Cardiac septum (tissue), 1 donor: ENCODE measurements at places on chromosomes 4 and X.

DNA sequence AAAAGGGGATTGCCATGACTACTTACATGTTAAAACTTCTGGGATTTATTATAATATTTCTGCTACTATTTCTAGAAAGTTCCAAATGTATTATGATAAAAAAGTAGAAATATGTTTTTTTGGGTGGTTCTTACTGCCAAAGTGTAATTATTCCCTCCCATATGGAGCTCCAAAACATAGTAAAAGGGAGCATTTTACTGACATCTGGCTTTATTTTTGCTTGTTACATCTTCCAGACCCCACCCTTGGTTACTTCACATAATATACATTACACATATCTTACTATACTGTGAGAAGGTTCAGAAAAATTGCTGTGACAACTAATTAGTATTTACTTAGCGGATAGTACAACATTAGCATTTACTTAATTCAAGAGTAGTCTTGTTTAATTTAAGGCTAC, 205.1 kb upstream of the TLL1 start:
- DNase-seq: no peak

GRCh38 chrX:39772057-39772832, 325.5 kb downstream of the BCOR start:
- DNase-seq: no peak

DNA sequence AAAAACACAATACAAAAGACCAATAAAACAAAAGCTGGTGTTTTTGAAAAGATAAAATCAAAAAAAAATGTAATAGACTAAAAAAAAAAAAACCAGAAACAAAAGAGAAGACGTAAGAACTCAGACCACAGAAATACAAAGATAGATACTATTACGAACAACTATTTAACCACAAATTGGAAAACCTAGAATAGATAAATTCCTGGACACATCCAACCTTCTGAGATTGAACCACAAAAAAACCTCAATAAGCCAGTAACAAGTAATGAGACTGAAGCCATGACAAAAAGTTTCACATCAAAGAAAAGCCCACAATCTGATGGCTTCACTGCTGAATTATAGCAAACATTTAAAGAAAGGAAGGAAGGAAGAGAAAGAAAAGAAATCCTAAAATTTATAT, 16.2 kb downstream of the RCHY1 start:
- no peak for DNase-seq

DNA sequence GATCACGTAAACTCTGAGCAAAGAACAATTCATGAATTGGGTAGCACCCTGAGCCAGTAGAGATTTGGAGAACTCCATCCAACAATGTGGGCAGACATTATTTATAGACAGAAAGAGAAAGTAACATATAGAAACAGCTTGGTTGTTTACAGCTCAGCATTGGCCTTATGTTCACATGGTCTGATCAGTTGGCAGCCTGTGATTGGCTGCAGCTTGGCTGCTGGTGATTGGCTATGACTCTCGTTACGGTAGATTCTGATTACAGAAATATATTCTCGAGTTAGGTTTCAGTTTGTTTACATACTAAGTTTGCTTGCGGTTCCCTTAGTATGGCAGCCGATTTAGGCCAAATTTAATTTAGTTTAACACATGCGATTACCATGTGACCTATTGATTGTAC, 663.4 kb downstream of the RAPGEF2 start:
- DNase-seq: no peak

- no peak for DNase-seq
Observed at GRCh38 chrX:2894885-2895292, 34.2 kb downstream of the ARSD start.

DNA sequence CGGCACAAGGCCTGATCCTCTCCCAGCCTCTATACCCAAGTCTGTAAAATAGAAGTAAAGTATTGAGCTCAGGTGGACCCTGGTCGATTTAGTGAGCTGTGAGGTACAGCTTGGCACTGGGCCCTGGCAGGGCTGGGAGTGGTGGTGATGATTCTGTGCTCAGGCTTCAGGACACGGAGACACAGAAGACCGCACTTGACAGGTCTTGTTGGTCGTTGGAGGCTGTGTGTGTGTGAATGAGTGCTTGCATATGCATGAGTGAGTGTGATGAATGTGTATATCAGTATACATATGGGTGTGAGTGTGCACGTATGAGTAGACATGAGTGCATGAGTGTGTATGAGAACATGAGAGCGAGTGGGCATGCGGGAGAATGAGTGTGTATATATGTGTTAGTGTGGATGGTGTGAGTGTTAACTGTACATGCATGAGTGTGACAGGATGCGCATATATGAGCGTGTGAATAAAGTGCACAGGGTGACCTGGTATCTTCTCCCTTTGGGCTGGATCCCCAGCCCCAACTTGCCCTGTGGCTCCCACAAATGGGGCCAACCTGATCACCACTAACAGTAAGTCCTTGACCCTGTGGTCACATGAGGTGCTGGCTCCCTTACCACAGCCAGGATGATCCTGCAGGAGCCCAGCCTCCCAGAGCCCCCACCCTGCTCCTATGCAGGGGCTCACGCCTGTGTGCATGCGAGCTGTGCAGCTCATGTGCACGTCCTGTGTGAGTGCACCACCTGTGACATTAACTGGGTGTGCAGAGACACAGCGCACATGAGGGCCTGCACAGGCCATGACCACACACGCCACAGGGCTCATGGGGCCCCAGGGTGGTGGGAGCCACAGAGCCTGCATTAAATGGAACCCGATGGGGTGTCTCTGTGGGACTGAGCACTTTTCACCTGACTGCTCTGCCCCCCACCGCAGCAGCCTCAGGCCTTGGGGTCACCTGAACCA, 20.8 kb downstream of the SH3BP2 start:
- DNase-seq: no peak

GRCh38 chr4:113574636-113575103, 186.9 kb downstream of the CAMK2D start:
- DNase-seq: no peak

DNA sequence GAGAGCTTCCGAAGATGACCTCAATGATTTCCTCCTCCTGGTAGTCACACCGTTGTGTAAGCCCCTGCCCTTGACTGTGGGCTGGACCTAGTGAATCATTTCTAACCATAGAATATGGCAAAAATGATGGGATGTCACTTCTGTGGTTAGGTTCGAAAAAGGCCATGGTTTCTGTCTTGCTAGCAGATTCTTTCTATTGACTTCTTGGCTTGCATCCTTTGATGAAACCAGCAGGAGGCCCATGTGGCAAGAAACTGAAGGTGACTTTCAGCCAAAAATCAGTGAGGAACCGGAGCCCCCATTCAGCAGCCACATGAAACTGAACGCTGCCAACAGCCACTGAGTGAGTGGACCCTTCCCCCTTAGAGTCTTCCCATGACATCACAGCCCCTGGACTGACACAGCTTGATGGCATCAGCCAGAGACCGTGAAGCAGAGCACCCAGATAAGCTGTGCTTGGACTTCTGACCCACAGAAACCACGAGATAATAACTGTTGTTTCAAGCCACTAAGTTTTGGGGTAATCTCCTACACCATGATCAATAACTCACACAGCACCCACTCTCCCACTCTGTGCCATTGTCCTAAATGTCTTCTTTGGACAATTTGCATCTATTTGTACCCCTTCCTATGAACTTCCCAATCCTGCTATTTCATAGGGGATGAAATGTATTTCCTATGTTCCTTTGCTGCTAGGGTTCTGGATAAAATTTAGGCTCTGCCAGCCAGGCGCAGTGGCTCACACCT, 148.0 kb upstream of the STX18 start:
- no peak for DNase-seq

DNA sequence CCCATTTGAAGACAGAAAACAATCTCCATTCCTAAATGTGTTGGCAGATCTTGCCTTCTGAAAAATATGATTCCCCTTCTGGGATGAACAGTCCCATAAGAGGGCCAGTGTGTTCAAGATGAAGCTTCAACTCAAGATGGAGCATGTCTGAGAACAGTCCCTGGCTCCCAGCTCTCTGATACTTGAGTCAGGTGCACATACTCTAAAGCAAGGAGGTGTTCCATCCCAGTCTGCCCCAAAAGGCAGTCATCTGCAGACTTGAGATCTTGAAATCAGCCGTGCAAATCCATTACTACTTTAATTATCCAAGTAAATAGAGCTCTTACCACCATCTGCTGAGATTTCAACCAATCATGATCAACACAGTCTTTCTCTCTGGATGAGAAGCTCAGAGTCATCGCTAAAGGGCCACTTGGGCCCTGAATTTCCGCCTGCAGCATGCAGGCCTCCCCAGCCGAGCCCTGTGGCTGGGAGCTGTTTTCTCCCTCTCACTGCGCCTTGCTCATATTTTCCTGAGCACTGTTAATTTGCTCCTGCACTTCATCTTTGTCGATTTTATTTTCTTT, 22.2 kb downstream of the CCDC149 start:
- DNase-seq: no peak

- no peak for DNase-seq
Observed at GRCh38 chr4:22456291-22456690, 59.6 kb downstream of the ADGRA3 start.

GRCh38 chrX:123876177-123876576, 16.3 kb downstream of the XIAP start:
- no peak for DNase-seq

GRCh38 chr4:168995537-168996295, 14.3 kb downstream of the CBR4 start:
- DNase-seq: no peak

GRCh38 chr4:3292571-3293400, at the start of gene RGS12:
Gene RGS12, plus strand, starts transcription at chr4:3293021. Its CDS starts 23,150 bp downstream, at chr4:3316171.
- peak; percentile 97 for DNase-seq

GRCh38 chr4:137274404-137274803, 257.9 kb downstream of the PCDH18 start:
- no peak for DNase-seq

DNA sequence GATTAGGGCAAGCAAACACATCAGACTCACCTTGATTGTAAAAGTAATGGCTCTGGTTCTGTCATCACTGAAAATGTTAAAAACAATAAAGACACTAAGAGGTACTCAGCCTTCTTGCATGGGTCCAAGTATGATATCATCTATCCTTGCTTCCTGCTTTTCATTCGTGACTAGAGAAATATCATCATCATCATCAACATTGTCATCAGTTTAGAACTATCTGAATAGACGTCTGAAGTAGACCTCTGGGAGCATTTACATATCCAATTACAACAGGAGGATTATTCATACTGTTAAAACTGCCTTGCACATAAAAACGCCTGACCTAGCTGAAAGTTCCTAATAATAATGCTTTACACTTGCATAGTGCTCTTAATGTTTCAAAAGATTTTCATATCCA, 9.8 kb upstream of the FRAS1 start:
- DNase-seq: no peak

DNA sequence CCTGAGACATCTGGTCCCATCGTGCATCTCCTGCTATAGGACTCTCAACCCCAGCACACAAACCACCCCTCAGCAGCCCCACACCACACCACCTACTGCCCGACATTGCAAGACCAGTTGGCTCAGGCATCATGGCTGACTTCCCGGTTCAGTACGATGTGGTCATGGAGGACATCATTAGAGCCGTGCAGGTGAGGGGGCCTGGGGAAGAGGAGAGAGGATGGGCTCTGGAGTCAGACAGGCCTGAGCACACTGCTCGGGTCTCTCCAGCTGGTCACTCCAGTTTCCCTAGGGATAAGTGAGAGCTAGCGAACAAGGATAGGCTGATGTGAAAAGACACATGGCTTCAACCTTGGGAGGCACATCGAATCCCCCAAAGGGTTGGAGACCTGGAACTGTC, 17.2 kb downstream of the MAGED2 start:
- no peak for DNase-seq

- no peak for DNase-seq
Observed at GRCh38 chrX:84153538-84153937, 34.5 kb downstream of the RPS6KA6 start.

DNA sequence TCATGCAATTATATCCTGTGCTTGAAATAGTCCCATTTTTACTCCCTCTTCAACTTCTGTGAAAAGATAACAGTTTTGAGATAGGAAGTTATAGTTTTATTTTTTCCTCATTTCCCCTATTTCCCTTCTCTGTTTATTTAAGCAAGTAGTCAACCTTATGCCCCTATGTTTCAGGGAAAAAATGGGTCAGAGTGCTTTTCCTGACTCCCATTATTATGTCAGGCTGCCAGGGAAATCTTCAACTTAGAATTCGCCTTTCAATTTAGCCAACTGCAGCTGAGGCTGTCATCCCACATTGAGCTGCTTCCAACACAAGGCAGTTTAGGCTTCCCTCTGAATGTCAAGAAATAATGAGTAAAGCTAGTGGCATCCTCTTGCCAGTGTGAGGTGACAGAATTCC, 42.3 kb downstream of the NXT2 start:
- no peak for DNase-seq

GRCh38 chrX:52217494-52218160, 32.9 kb downstream of the MAGED4 start:
- no peak for DNase-seq

DNA sequence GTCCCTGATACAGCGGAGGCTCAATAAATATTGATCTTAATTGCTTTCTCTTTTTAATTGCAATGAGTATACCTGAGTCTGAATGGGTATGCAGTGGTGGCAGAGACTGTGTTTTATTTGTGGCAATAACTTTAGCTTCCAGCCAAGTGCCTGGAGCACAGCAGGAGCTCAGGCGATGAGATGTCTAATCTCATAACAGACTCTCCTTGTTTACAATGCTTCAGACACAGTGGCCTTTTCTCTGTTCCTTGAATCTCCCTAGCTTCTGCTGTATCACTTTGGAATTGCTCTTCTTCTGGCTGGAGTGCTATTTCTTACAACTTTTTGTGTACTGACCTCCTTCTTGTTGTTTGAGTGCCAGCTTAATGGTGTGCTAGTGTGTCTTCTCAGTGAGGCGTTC, 91.5 kb upstream of the UNC5C start:
- no peak for DNase-seq

- DNase-seq: no peak
Observed at GRCh38 chrX:47915886-47916493, 79.3 kb downstream of the ZNF81 start.

GRCh38 chr4:129682586-129682985, 586.6 kb downstream of the C4orf33 start:
- no peak for DNase-seq

DNA sequence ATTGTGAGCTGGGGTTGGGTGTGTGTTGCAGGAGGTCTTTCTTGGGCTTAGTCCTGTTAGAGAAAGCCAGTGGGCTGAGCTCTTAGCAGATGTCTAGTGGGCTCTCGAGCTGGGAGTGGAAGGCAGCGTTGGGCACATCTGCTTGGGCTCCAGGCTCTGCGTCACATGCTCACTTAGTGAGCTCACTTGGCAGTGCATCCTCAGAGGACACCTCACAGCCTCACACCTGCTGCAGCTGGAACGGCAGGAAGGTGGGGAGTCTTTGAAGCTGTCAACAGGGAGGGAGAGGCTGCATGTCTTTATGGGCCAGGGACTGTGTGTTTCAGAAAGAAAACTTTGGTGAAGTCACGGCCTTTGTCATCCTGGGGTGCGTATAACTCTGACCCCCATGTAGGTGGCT, 82.2 kb downstream of the PSAPL1 start:
- no peak for DNase-seq

GRCh38 chr4:142556570-142557238, 289.4 kb downstream of the INPP4B start:
- no peak for DNase-seq

DNA sequence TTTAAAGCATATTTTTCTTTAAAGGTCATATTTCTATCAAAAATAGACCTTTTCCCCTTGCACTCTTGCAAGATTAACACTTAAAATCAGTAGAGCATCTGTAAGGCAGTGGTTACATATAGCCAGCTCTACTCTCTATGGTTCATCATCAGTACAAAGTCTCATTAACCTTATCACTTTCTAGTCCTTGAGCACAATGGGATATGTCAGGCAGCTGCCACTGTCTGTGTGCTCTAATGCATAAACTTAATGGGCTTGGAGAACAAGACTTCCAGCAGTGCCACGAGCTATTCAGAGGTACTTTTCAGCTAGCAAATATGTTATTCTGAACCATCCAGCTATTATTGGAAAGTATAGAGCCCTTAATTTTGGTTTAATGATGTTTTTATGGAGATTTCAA, 393.7 kb downstream of the GASK1B start:
- DNase-seq: no peak
